NCI-H2029 (cell line): ENCODE measurements at places on chromosomes 1 and 21.

- no peak for DNase-seq
Measured at GRCh38 chr1:228514421-228514820, 27.2 kb downstream of the RNF187 start.

DNA sequence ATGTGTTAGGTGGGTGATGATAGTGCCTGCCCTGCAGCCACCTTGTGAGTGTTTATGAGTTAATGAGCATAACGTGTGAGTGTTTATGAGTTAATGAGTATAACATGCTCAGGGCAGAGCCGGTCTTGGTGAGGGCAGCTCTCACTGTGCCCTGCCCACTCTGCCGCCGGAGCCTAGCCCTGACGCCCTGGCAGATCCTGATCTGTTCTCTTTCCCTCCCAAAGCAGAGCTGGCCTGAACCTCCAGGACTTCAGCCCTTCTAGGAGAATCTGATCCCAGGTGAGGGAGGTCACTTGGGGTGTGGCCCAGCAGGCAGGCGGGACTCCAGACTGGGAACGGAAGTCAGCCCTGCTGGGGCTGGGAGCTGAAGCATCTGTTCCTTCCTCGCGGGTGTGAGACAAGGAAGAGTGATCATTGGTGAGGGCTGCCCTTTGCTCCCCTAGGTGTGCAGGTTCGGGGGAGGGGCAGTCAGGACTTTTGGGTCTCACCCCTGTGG, 5.7 kb downstream of the FBLIM1 start:
- DNase-seq: no peak

DNA sequence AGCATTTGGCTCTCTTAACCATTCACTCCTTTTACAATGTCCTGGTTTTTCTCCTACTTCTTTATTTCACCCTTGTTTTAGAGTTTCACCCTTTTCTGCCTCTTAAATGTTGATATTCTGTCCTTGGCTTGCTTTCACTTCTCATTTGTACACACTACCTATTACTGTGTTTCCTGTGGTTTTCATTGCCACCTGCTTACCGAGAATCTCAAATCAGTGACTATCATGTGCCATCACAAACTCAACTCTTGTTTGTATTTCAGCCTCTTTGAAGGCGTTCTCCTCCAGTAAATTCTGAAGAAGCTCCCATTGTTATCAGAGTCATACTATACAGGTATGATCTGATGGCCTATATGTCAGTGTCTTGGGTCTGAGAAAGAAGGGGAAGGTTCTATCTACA, 65.7 kb downstream of the NPHS2 start:
- no peak for DNase-seq

- DNase-seq: no peak
Measured at GRCh38 chr1:160520999-160521398, 2.1 kb downstream of the SLAMF6 start.

GRCh38 chr1:245931450-245931849, 575.6 kb downstream of the SMYD3 start:
- no peak for DNase-seq

DNA sequence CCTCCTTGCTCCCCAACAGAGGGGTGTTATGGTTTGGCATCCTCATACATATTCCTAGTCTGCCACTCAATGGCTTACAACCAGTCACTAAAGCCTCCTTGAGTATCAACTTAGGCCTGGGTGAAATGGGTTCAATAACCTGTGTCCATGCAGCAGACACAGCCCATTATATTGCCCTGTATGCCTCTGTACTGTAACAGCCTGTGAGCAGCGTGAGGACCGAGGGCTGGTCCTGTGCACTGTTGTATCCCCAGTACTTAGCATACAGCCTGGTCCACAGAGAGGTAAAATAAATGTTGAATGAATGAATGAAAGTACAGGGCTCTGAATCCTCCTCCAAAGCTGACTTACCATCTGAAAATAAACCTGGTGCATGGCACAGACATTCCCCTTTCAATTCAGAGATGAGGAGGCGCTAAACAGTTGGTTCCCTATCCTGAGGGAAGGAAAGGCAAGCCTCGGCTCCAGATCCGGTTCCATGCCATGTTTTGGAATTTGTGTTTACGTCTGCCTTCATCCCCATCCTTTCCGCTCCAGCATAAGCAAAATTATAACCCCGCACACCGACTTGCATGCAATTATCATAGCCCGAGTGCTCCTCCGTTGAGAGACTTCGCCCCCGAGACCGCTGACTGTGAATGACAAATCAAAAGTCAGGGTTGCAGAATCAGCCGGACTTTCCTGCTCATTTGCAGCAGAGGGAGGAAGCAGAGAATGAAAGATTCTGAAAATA, 45.0 kb upstream of the DNAJC6 start:
- DNase-seq: peak; percentile 42

- no peak for DNase-seq
Measured at GRCh38 chr1:234558330-234558836, 51.6 kb downstream of the IRF2BP2 start.

GRCh38 chr1:153934746-153935145, 11.8 kb downstream of the DENND4B start:
- DNase-seq: no peak

DNA sequence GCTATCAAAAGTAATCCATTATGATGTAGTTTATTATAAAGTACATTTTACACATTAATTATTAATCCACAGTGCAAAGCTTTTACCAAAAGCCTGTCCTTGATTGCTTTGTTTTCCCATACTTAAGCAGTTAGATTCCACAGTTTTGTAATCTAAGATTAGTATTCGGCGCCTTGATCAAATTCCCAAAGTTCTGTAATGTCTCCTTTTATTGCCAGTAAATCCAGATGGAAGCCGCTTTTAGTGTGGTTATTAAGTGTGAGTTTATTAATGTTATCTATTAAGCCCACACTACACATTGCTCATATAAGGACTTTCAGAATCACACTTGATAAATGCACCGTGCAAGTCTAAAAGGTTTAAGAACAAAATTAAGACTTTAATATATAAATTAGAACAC, 199.2 kb upstream of the PKN2 start:
- no peak for DNase-seq

DNA sequence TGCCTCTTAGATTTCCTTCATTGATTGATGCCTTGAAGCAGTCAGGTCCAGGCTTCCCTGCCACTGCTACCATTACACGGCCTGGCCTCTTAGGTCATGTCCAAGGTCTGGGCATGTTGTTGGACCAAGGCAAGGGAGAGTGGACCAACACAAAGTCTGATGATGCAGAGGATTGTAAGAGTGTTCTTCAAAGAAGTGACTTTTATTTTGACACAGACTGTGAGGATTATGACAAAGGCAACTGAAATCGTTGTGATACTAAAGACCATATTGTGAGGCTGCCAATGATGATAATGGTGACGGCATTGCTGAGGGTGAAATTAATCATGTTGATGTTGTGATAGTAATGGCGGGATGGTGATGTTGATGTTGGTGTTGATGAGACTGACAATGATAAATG, 149.5 kb downstream of the GRIK3 start:
- DNase-seq: no peak

DNA sequence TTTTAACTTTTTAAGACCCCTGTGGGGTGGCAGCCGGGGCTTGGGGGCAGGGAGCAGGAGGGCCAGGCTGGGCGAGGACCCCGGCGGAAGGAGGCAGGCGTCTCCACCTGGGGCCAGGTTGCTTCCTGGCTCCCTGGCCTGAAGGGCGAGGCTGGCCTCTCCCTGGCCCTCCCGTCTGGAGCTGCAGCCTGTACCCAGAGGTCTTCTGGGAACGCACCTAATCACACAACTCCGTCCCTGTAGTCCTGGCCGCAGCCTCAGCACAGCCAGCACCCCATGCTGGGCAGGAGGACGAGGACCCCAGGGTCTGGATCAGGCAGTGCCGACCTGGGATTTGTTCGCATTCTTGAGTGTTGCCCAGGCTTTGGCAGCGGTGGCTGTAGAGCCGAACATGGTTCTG, 14.1 kb upstream of the TTC34 start:
- DNase-seq: no peak

GRCh38 chr1:61692155-61692800, 32.7 kb downstream of the TM2D1 start:
- no peak for DNase-seq

GRCh38 chr1:74504933-74505512, 7.4 kb downstream of the LRRC53 start:
- no peak for DNase-seq

GRCh38 chr1:217462159-217462558, 168.7 kb downstream of the GPATCH2 start:
- no peak for DNase-seq

DNA sequence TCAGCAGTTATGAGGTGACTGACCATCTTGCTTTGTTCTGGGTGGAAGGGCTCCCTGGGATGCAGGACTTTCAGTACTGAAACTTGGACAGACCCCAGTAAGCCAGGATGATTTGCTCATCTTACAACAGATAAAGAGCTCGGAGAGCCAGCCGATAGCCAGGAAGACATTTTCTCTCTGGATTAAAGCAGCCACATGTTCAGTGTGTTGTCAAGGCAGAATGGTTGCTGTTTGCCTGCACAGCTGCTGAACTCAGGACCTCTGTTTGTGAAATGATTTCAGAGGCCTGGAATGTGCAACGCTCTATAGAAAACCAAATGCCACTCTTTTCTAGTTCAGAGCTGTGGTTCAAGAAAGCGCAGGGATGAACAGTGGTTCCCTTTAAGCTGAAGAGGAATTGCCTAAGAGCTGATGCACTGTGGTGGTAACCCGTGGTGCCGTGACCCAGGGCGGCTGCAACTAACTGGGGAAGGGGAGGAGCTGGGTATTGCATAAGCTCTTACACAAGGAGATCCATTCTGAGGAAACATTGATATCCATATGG, 40.7 kb downstream of the CASQ2 start:
- no peak for DNase-seq

DNA sequence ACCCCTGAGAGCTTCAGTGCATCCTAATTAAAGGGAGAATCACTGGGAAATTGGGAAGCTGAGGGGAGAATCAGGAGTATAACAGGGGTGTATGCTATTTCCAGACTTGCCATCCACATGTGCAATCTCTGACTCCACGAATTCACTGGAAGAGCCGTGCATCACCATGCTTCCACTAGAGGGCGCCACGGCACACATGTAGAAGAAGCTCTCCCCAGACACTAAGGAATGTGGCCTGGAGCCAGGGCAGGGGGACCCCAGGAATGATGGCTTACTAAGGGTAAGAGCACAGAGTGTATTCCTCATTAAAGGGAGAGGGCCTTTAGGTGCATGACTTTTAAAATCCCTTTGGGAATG, 81.5 kb downstream of the ABCA4 start:
- DNase-seq: peak; percentile 60

- DNase-seq: no peak
Measured at GRCh38 chr1:96633695-96634094, 87.9 kb upstream of the PTBP2 start.

DNA sequence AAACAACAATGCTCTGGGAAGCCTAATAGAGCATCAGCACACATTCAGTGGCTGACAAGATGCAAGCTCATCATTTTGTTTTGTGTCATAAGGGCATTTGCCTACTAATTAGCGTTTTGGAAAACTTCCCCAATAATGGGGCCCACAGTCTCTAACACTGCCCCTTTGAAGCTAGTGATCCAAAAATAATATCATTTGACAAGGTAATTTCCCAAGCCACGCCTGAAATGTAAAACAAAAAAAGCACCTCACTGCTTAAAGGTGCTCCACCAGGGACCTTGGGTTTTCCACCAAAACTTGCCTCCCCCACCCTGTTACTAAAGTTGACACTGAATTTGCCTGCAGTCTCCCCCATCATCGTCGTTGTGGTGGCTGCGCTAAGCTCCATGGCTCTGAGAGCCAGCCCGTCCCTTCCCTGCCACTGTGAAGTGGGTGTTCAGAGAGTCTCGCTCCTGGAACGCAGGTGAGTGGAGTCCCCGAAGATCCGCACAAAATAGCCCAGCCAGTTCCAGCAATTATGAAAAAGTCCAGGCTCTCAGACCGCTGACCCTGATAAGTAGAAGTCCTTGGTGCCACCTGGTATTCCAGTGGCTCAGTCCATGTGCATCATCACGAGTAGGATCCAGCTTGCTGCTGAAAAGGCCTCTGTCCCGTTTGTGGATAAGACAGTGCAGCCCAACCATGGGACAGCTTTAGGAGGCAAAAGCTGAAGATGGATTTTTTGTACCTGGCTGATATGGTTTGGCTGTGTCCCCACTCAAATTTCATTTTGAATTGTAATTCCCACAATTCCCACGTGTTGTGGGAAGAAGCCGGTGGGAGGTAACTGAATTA, 52.2 kb downstream of the RAB3GAP2 start:
- no peak for DNase-seq

DNA sequence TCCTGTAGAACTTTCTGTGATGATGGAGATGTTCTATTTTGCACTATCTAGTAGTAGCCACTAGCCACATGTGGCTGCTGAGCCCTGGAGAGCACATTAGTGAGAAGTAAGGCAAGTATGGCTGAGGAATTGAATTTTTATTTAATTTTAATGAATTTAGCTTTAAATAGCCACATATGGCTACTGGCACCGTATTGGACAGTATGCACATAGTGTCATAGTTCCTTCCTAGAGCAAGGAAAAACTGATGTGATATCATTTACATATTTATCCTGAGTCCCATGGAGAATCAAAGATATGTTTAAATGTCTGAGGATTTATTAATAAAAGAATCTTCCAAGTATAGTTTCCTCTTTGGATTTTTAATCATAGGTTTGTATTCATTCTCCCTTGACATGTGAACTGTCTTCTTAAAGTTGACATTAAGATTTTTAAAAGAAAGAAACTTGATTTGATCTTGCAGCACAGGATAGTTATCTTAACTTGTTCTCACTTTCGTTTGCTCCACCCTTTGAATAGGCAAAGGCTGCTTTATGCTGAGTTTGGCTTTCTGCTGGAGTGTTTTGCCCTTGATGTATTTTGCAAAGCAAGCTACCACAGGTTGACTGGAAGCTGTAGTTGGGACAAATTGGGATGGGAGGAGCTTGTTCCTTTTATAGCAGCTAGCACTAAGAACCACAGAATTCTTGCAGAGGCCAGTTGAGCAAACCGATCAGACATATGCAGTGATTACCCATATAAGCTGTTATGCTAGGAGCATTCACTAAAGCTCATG, 129.7 kb downstream of the VPS13D start:
- no peak for DNase-seq

DNA sequence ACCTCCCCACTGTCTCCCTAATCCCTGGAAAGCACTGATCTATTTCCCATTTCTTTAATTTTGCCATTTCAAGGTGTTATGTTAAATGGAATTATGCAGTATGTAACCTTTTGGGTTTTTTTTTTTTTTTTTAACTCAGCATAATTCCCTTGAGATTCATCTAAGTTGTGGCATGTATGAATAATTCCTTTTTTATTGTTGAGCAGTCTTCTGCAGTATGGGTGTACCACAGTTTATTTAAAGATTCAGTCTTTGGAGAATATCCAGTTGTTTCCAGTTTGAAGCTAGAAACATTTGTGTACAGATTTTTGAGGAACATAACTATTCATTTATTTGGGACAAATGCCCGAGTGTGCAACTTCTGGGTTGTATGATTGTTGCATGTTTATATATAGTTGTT, 162.2 kb upstream of the FAM78B start:
- no peak for DNase-seq

DNA sequence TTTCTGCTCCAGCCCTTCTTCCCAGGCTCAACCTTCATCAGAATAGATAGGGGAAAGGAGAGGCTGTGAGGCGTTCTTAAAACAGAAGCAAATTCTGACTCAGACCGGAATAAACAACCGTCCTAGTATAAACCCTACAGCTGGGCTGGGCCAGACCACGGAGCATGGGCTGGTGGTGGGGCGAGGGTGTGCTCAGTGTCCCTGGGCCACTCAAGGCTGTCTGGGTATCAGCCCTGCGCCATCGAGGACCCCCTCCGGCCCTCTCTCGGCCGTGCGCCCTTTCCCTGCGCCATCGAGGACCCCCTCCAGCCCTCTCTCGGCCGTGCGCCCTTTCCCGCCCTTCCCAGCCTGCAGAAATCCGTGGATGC, 36.0 kb downstream of the CAPN2 start:
- no peak for DNase-seq

GRCh38 chr1:117120774-117121588, 568 bp downstream of the TRIM45 start:
- DNase-seq: no peak

GRCh38 chr1:53163291-53163768, 20.9 kb upstream of the SLC1A7 start:
- no peak for DNase-seq
